ENCODE measurements at places on chromosomes 11 and 22.

GRCh38 chr22:22182218-22182989 lies 62.2 kb upstream of the VPREB1 start:
- DNase-seq: no peak

GRCh38 chr22:30427871-30428270 lies 2.3 kb downstream of the MTFP1 start:
- DNase-seq: no peak

GRCh38 chr11:109582470-109582869 lies 160.5 kb downstream of the C11orf87 start:
- DNase-seq: no peak

DNA sequence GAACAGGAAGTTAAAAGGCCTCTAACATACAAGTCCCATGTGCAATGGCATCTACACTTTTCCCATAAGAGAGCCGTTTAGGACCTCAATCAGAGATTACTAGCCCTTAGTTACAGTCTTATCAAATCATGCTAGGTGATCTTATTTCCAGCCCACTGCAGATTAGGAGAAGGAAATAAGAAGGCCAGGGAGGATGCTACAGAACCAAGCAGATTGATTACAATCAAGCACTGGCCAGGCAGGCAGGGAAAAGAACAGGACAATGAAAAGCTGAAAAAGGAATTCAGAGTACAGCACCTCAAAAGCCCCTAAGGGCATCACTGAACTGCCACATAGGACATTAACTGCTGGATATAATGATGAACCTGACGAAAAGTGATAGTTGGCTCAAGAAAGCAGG lies 73.0 kb downstream of the CLPB start:
- DNase-seq: no peak

DNA sequence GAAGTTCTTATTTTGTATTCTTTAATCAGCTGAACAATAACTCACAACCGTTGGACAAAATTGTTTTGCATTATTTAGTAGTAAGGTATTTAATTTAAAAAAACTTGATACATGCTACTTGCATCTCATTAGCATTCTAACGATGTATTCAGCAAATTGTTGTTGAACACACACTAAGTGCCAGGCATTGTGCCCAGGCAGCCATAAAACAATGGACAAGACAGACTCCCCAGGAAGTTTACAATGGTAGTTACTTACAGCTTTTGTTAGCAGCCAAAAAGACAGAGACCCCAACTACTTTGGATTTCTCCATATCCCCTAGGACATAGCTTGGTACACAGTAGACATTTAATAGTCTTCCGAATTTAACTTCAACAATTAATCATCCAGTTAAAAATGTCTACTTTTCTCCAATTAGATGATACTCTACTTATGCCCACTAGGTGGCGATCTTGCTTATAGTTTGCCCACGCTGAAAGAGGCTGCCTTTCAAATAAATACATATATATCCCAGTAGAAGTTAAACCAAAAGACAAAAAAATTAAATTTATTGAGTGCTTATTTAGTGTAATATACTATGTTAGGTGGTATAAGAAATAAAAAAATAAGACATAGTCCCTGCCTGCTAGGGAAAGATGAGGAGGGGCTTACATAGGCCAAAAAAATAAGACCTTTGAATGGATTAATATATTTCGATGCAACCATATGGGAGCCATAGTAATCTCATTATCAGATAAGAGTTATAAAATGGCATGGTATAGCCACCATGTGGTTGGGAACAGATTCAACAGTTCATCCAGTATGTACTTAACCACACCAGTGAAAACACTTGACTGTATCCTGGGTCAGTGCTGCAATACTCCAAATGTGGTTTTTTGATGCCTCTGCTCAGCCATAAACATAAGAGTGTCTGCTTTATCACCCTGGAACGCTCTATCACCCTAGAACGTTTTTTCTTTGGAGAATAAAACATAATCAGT lies 2.0 kb upstream of the FJX1 start:
- no peak for DNase-seq

DNA sequence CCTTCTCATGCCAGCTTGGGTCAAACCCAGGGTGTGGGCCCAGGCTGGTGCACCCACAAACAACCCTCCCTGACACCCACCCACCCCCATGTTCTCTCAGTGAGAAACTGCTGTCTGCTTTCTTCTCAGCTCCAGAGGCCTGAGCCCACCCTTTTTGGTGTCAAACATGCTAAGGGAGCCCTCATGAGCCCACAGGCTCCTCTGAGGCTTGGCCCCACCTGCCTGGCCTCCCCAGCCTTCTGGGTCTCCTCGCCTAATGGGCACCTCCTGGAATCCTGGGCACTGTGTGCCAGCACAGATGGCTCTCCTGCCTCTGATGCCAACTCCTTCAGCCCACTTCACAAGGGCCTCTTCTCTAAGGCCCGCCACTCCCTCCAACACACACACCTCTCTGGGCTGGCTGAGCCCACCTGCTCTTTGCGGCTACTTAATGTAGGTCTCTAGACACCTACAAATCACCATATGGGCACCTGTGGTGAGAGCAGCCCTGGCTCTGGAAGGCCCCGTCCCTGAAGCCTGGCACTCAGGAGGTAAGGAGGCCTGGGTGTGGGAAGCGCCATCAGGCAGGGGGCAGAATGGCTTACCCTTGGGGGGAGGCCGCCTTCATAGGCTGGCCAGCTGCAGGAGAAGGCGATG lies 4.4 kb downstream of the NAGA start:
- no peak for DNase-seq

- no peak for DNase-seq
Measured at GRCh38 chr11:27679136-27680015, 20.9 kb downstream of the BDNF start.

- no peak for DNase-seq
Measured at GRCh38 chr22:49015459-49015858, 812.2 kb downstream of the BRD1 start.

DNA sequence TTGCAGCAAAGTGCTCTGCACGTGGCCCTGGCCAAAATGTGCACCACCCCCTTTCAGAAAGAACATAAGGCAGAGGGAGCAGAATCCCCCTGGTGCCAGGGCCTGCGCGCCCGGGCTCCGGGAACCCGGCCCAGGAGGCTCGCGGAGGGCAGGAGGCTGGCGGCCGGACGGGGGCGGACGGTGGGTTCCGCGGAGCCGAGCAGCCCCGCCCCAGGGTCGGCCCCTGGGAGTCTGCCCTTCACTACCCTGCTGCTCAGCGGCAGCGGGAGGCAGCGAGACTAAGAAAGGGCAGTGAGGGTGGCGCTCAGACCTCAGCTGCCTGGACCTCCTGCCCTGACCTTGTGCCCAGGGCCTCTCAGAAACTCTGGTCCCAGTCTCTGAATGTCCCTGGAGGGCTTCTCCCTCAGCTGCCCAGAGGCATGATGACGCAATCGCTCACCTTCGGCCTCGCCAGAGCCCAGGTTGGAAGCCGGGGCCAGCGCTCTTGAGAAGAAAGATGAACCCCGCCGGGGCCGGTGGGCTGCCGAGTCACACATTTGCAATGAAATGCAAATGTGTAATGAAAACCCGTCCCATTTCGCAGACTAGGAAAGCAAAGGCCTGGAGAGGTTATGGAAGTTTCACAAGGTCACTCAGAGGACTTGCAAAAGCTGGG lies 1.1 kb upstream of the CLMP start:
- no peak for DNase-seq

- no peak for DNase-seq
Measured at GRCh38 chr22:20155330-20156041, 4.6 kb upstream of the CCDC188 start.

GRCh38 chr22:39482768-39483167 lies 19.3 kb upstream of the MIEF1 start:
- no peak for DNase-seq

- DNase-seq: no peak
Measured at GRCh38 chr11:70818351-70818750, 420.0 kb downstream of the CTTN start.

DNA sequence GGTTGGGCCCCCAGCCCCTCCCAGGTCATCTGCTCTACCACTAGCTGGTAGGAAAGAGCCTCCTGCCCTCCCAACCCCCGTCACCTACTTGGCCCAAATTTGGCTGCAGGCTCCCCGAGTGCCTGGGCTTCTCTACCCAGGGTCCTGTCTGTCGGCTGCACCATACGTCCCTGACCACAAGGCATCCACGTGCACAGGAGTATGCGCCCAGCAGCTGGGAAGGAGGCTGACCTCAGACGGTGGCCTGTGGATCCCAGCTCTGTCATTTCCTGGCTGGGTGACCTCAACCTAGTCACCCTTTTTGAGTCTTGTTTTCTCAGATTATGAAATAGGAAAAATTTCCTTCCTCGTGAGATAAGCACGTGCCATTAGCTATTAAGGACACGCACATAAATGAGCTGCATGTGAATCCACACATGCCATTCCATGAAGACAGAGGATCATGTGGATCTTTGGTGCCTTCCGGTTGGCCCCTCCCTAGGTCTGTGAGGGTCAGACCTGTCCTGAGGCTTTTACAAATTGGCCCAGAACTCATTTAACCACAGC lies 13.7 kb downstream of the CYB561A3 start:
- no peak for DNase-seq

DNA sequence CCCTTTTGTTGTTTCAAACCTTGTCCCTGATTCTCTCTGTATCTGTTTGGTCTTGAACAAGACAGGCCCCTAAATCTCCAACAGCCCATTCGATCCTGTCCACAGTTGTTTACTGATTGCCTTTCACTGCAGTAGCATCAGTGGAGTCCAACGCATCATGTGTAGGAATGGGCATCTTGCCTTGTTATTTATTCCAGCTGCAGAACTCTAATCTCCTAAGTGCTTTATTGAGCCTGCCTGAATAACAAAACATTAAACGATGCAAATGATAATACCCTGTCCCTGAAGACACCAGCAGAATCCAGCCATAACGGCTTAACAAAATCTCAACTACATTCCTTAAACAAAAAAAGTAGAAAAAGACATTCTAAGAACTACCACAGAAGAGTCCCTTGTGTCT lies 50.1 kb downstream of the SLC35F2 start:
- DNase-seq: no peak

GRCh38 chr11:19447150-19447566 lies 206.4 kb upstream of the E2F8 start:
- no peak for DNase-seq

DNA sequence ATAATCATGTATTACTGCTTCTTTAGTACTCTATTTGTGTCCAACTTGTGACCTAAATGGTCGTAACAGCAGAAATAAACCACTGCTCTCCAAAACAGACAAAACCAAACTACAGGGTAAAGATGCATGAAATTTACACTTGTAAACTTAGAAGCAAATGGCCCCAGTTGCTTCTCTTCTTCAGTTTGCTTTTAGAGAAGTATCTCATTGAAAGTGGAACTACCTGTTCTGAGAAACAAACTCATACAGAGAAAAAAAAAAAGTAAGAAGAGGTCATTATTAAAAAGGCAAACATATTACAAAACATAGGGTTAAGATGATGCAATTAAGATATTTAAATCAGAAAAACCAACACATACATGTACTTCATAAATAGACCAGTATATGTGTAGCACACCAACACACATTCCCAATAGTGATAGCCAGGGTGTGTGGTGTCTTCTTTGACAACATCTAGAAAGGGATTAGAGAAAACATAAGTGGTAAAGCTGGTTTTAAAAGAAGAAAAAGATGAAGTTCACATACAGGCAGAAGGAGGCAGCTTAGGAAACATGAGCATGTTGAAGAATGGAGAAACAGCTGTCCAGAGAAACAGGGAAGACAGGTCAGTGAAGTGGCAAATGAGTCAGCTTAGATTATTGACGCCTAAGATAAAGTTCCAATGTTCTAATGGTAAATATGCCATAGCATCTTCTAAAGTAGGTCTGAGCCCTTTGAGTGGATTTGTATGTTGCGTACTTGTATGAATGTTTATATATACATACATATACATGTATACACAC lies 844.7 kb upstream of the CCDC90B start:
- DNase-seq: no peak

DNA sequence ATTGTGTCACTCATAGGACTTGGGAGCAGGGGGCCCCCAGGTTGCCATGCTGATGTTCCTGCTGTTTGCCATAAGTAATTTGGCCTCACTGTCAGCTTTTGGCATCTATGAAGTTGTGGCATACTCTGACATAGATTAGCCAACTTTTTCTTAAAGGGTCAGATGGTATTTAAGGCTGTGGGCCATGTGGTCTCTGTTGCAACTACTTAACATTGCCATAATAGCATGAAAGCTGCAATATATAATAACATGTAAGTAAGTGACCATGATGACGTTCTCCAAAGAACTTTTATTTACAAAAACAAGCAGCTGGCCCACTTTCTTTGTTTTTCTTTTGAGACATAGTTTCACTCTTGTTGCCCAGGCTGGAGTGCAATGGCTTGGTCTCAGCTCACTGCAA lies 2.2 kb upstream of the TMEM216 start:
- no peak for DNase-seq

GRCh38 chr11:102302241-102302640 lies 15.0 kb upstream of the BIRC3 start:
- no peak for DNase-seq

- no peak for DNase-seq
Measured at GRCh38 chr11:70026726-70027125, 51.4 kb upstream of the ANO1 start.

GRCh38 chr11:121497176-121497998 lies 44.6 kb upstream of the SORL1-AS1 start:
- no peak for DNase-seq

DNA sequence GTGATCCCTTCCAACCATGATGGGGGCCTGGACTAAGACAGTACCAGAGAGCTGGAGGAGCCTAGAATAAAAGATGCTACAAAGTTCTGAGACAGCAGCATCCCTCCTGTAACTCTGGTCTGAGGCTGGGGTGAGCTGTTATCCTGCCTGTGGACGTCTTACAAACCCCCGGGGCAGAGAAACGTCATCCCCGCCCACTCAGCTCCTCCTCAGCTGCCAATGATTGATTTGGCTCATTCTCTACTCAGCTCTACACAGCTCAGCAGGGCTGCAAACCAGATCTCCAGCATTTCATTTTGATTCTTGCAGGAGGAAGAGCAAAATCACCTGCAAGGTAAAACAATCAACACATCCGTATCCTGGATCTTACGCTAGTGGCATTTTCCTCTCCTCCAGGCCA lies 55.5 kb downstream of the CSNK2A3 start:
- no peak for DNase-seq

DNA sequence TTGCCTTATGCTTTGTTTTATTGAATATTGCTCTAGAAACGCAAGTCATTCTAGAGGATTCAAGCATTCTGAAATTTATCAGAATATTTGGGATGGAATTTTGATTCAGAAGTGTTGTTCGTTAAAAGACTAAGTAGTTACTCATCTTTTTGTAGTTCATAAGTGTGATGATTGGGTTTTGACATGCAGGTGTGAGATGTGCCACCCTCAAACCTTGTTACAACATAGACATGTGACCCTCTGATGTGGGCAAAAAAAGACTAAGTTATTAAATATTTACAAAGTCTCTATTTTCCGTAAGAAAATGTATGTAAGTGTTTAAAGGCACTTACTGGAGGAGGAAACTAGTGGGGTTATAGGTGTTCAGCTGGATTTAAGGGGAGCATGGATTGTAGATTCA lies 8.9 kb downstream of the YWHAH start:
- DNase-seq: no peak

- DNase-seq: no peak
Measured at GRCh38 chr11:90355200-90355599, 132.4 kb upstream of the CHORDC1 start.

DNA sequence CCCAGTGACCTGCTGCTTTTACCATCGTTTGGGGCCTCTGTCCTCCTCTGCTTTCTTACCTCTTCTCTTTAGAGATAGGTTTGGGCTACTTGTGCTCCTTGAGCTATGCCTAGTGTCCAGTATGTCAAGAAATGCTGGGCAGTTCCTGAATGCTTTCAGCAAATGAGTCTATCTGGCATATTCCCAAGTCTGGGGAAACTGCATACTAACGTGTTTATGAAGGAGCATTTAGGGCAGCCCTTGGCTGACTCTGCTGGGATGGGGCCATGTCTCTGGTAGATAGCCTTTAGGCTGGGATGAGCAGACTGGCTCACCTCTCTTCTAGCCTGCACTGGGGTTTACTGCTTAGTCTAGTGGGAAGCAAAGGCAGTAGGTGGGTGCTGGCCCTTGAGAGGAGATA lies 43.7 kb upstream of the SUSD2 start:
- no peak for DNase-seq
